Activated CD4-positive, alpha-beta T cell treated with anti-CD3 and anti-CD28 coated beads, Interleukin-2, amount 50 U/mL, for 48 hours (primary cell): ENCODE measurements at places on chromosomes 1 and 21.
A peak's percentile ranks its signal among the peaks of the same experiment; 100 is the strongest.

DNA sequence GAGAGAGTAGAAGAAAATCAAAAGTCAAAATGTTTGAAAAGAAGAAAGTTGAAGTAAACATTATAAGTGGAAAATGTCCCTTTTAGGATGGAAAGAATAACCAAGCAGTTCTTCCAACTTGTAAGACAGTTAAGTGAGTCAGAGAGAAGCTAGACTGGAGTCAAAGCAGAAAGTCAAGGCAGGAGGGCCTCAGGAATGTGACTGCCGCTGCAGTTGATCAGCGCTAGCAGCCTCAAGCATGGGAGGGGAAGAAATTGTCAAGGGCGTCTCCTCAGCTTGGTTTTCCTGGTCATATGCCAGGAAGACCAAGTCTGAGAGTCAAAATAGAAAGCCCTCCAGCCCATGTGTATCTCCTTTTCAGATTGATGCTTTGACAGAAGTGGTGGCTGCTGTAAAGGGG is 23.2 kb downstream of the HAO2 start:
- no peak for DNase-seq

- DNase-seq: peak; percentile 47
These were observed 2.5 kb downstream of the RGS4 start for GRCh38 chr1:163071405-163072255.

GRCh38 chr21:35178827-35179226 is 129.7 kb upstream of the RUNX1 start:
- no peak for DNase-seq

DNA sequence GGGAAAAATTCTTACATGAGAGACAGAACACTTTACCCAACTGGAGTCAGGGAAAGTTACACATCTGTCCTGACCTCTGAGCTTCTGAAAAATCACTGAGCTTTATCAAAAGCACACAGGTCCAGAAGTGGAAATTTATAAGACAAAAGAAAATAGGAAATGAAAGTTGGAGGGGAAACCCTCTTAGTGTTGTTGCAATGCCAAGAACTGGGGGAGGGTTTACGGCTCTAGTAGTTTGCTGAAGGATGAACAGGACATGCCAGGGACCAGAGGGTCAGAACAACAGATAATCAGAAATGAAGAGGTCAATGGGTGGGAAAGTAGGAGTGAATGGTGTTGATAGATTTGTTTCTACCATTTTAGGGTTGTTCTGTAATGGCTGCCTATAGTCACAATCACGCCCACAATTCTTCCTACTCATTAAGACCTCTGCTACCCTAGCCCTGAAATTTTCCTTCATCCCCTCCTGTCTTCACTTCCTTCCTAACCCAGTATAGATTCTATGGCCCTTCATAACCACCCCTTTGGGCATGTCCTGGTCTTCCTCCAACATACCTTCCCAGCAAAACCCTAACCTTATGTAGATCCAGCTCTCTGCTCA is 30.3 kb upstream of the FMOD start:
- no peak for DNase-seq

DNA sequence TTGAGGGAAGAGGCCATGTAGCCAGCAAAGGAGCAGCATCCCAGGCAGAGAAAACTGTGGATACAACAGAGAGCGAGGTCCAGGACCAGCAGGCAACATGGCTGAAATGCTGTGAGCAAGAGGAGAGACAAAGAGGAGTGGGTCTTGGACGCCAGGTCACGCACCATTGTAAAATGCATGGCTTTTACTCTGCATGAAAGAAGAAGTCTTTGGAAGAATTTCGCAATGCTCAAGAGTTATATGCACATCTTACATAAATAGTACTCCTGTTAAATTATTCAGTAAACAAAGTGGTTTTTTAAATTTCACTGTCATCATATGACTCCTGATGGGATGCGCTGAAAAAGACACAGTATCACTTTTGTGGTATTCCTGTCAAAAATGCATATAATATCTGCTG is 3.5 kb downstream of the CD244 start:
- DNase-seq: no peak

- DNase-seq: no peak
These were observed 7.2 kb downstream of the LAD1 start for GRCh38 chr1:201391651-201392511.
